ENCODE measurements at places on chromosomes 2 and 18.

DNA sequence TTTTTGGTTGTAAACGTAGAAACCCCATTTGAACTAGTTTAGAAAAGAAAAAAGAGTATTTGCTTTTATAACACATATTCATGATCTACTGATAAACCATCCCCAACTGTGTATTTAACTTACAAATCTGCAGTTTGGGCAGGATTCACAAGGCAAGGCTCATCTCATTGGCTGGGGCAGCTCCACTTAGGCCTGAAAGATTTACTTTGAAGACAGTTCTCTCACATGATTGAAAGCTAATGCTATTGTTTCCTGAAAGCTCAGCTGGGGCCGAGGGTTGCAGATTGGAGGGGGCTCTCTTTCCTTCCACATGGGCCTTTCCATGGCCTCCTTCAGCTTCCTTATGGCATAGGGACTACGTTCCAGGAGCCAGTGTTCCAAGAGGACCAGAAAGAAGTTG is 47.4 kb downstream of the ARHGAP15 start:
- no peak for DNase-seq

- no peak for DNase-seq
Measured at GRCh38 chr2:52916981-52917380, 850.6 kb upstream of the CHAC2 start.

GRCh38 chr2:190062601-190063000 is at the start of gene MSTN:
MSTN (minus strand) TSS chr2:190062729; CDS start chr2:190062596, 133 bp downstream.
- no peak for DNase-seq

DNA sequence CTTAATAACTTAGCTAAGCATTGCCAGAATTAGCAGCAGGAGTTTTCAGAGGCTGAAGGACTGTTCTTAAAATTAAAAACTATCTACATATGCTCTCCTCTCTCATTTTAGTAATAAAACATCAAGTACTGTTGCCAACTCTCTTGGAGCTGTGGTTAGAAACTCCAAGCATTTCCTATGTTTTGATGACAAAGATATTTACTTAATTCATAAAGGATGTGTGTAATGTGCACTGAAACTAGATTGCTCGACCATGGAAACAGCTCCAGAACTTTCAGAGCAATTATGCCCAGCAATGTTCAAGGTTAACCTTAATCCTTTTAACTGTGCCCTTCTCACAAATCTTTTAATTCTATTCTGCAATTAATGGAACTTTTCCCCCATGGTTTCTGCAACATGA is 8.4 kb downstream of the GRP start:
- DNase-seq: no peak

GRCh38 chr2:79552653-79553052 is 39.8 kb downstream of the CTNNA2 start:
- DNase-seq: no peak

GRCh38 chr2:136916131-136916530 is 150.8 kb downstream of the THSD7B start:
- no peak for DNase-seq

DNA sequence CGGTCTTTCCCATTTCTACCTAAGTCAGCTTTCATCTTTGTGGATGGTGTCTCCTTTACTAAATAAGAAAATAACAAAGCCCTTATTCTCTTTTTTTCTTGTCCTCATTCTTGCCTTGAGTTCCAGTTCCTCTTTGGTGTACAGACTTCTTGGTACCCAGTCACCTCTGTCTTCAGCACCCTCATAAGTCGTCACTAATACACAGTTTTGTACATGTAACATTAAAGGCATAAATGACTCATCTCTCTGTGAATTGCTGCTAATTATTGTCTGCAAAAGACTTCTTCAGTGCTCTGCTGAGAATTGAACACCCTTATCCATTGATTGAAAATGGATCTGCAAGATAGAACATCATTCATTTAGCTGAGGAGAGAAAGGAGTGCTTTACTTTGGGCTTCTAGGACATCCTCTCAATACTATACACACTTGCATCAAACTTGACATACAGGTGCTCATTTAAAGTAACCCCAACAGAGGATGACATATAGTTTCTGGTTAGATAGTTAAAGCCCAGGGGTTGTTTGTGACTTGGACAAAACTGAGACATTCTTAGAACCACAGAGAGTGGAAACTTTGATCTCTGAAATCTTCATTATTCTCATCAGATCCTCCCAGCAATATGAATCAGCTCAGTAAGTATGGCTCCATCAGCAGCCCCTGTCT is 97.0 kb downstream of the XRCC5 start:
- no peak for DNase-seq

- DNase-seq: no peak
Measured at GRCh38 chr18:73669297-73669696, 478.3 kb downstream of the FBXO15 start.

DNA sequence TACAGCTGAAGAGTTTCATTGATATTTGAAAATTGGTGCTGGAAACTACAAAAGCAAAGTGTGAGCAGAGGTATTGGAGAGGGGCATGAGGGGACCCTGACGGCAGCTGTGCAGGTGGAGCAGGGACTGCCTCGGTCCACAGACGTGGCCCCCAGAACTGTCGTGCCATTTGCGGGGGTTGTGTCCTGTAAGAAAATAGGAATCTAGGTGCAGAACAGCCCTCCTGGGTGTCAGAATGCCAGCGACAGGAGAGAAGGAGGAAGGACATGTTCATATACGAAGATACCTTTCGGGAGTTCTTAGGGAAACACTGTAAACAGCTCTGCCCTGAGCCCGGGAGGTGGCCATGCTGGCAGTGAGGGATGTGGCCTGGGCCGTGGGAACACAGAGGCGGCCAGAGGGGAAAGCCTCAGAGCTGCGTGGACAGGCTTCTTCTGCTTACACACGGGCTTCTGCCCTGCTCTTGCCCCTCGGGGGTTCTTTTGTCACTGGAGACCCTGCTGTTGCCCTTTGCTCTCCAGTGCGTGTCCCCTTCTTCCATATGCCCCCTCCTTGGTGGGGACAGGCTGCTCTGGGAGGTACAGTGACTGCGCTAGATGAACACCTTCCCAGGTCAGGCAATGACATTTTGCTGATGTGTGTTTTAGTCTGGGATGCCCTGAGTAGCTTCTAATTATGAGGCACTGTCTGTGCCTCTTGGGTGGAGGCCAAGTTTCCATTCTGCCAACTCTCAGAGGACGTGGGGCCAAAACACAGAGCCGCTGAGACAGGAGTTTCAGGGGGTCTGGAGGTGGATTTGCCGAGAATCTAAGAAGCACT is 81.9 kb upstream of the TXNDC2 start:
- no peak for DNase-seq

GRCh38 chr2:96622544-96622943 is 15.6 kb downstream of the KANSL3 start:
- DNase-seq: no peak

DNA sequence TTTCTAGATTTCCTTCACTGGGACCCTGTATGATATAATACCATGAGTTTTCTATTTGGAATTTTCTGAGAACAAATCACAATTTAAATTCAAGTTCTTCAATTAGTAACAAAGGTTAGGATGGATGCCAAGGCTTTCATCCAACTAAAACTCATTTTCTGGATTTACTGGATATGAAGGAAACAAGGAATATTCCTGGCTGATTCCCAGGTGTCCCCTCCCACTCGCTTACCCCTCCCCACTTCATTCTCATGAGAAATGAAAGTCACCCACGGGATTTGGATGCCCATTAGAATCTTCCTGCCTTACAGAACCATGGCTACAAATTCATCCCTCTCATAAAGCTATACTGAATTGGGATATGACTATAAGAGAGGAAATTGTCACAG is 40.0 kb downstream of the RNU4ATAC start:
- DNase-seq: no peak

DNA sequence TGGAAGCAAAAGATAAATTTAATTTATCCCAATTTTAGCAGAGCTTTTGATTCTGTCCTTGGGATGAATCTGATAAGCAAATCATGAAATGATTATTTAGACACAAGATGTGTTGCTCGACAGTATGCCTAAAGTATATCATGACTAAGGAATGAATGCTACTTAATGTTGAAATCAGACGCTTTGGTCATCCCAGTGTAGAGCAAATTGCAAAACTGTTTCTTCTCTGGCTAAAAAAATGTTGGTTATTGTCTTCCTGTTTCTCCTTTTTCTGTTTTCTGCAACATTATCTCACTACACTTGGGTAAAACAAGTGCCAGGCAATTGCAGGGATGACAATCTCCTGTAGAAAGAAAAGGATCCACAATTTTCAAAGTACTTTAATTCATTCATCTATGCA is 66.4 kb downstream of the BABAM2 start:
- no peak for DNase-seq

DNA sequence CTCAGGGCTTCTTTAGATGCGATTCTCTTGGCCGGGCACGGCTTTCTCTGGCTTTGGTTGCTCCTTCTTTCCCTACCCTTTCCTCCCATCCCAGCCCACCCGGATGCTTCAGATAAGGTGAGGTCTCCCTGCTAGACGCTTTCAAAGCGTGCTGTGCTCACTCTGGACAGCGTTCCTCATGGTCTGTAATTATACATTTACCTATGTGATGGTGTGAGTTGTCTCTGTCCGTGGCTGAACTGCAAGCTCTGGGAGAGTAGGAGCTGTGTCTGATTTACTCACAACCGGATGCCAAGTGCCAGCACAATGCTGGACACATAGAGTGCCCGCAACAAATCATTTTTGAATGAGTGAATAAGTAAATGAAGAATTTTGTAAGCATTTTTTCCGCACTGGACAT is 26.8 kb upstream of the PNPT1 start:
- DNase-seq: no peak

DNA sequence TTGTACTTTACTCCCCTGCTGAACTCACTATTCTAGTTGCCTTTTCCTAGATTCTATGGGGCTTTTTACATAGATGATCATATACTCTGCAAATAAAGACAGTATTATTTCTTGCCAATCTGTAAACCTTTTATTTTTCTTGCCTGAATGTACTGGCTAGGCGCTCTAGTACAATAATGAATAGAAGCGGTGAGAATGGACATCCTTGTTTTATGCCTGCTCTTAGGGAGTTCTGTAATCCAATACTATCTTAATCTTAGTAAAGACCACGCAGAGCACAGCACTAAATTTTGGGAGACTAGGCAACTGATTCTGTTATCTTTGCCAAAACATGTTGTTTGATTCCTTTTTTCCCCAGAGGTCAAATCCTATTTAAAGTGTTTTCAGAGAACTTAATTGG is 7.0 kb downstream of the KRCC1 start:
- DNase-seq: no peak

GRCh38 chr2:26346454-26347053 is at the start of gene ADGRF3:
ADGRF3 (minus strand) TSS chr2:26346789; CDS start chr2:26346234, 555 bp downstream.
- DNase-seq: peak; percentile 28

DNA sequence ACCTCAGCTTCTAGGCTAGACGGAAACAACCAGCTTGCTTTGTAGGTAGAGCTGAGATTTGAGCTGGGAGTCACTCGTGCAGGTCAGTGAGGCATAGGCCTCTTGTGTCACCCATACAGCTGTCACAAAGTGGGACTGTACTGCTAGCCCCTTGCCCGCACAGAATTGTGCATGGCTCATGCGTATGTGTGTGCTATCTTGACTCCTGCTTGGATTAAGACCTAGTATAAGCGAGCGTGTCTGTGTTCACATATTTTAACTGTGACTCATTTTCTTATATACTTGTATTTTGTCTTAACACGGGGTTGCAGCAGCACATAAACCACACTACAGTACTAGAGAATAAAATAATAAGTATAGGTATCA is 20.1 kb downstream of the CEP68 start:
- DNase-seq: no peak

- DNase-seq: no peak
Measured at GRCh38 chr2:142088058-142088568, 42.7 kb downstream of the LRP1B start.

DNA sequence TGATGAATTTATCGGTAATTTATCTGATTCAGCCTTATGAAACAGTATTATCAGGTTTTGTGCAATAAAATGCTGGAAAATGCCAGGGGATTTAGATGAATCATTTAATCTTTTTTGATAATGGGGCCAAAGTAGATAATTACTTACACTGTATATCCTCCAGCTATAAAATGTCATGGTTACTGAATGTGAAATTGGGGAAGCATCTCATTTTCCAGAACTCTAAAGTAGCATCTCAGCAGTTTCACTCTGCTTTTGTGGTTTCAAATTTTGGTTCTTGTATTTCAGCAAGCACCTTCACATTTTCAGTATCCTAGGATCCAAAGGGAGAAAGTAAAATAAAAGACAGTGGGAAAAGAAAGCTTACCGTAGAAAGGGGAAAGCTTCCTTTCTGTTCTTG is 12.8 kb downstream of the ANKRD62 start:
- no peak for DNase-seq

GRCh38 chr18:24400587-24400986 is 3.0 kb upstream of the OSBPL1A start:
- no peak for DNase-seq

- DNase-seq: no peak
Measured at GRCh38 chr2:218357236-218358177, 850 bp downstream of the CATIP start.

DNA sequence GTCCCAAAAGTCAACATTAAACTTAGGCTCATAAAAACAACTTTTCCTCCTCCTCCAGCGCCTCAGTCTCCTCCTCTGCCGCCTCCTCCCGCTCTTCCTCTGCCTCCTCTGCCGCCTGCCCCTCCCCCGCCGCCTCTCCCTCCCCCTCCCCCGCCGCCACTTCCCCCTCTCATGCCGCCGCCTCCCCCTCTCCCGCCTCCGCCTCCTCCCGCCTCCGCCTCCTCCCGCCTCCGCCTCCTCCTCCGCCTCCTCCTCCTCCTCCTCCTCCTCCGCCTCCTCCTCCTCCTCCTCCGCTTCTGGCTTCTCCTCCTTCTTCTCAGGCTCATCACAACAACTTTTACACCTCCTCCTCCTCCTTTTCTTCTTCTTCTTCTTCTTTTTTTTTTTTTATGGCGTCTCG is 599.9 kb downstream of the TMEM182 start:
- DNase-seq: no peak

DNA sequence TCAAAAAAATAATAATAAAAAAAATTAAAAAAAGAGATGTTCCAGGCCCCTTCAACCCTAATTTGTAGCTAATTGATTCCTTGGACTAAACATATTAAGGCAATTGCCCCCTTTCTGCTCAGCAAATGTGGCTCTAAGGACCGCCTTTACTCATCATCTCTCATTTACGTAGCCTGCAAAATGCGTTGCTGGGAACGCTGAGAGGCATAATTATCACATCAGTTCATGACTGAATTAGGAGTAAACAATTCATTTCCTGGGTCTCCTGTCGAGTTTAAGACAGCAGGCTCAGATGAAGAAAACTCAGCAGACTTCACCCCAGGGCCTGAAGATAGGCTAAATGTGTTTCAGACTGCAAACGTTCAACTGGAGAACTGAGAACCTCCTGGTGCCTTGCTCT is 413.5 kb downstream of the NBAS start:
- DNase-seq: no peak

DNA sequence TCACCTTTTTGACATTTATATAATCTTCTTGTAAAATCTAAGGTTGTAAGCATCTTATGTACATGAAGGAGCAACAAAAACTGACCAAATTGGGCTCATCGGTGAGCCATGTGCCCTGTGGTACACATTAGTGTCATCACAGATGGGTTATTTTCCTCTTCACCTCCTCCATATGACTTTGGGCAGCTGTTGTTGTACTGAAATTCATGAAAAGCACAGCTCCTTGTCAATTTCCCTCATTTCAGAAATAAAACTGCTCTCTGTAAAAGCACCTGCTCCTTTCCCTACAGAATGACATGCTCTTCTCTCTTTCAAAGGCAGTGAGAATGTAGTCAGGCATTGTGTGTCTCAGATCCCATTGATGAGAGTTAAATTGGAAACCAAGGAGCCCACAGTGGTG is 42.0 kb downstream of the DTNA start:
- DNase-seq: no peak
